ENCODE measurements at places on chromosomes 11 and 22. TPM values are rescaled to one million over a fixed set of nuclear protein-coding genes. Genes with fewer than 3 reads are reported as not detected.

Gene ISX
- total RNA-seq: not detected

Gene JAML
- not detected for total RNA-seq

Gene EIF3M
- 400 TPM for total RNA-seq

Gene SHANK2
- 8.0 TPM for total RNA-seq

Gene CABP7
- 0.09 TPM for total RNA-seq
